Right renal pelvis (tissue), 4 donors: ENCODE measurements at places on chromosomes 3 and 15. TPM values are rescaled to one million over a fixed set of nuclear protein-coding genes. Genes with fewer than 3 reads are reported as not detected.

DNA sequence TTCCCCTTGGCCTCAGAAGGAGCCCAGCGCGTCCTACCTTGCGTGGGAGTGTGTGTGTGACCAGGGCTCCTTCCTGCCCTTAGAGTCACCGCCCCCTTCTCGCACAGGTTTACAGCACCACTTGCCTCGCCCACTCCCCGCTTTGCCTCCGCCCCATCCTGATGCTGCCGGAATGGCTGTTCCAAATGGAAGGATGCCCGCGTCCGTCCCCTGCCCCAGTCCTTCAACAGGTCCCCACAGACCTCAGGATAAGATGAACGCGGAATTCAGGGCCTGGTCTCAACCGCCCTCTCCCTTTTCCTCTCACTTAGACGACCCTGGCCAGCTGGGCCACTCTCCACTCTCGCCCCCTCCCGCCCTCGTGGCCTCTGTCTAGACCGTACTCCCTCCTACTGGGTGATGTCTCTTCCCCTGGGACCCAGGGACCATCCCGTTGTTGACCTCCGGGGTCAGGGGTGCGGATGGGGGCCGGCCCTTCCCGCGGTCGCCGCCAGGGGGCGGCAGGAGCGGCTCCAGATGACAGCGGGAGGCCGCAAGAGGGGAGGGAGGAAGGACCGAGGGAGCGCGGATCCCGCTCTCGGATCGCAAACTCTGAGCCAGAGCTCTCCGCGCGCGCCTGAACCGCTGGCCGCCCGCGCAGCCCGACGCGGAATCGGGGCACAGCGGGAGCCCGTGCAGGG is at the start of gene THSD4:
THSD4 (plus strand) TSS at position 585 of the 680 bp plus-strand sequence.
- peak; percentile 69 for DNase-seq

GRCh38 chr3:172848910-172849309 is 98.4 kb downstream of the ECT2 start:
- DNase-seq: no peak

DNA sequence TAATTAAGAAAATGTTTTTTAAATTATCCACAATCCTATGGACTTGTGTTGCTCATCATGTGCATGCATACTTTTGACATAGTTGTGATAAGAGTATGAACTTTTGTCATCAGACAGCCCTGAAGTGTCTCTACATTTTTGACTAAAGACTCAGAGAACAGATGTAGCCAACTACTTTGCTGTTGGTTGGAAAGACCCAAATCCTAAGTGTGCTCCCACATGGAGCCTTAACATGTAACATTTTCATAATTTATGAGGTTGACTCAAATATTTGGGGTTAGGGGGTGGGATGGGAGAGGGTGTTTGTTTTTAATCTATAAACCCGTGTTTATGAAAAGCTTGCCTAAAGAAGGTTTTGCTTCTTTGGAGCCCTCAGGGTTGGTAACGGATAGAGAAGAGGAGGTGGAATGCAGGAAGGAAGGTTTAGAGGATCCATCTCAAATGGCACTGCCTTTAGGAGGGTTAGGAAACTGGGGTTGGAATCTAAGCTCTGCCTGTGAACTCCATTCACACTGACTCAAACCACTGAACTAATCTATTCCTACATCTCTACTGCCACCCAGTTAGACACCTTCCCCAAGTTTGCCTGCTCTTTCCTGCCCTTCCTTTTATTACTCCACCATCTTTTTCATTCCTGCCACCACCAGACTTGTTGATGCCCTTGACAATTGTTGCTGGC is 3.7 kb downstream of the BOC start:
- DNase-seq: no peak

- no peak for DNase-seq
Measured at GRCh38 chr3:141651409-141651808, 86.7 kb upstream of the RNF7 start.

DNA sequence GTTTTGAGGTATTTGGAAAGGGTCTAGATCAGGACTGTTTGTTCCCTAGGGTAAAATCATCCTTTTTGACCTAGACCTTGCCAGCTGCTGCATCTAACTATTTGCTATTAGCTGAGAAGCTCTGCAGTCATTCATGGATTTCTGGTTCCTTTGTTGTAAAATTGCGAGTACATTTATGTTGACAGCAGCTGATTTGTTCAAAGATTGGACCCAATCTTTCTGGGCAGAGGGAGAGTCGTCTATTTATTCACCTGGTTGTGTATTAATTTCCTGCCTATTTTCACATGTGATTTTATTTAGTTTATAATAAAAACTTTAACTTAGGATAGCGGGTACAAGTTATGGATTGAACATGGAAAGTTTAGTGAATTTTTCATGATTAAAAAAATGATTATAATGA is 236.3 kb downstream of the CNTN4 start:
- DNase-seq: no peak

- DNase-seq: no peak
Measured at GRCh38 chr3:138670407-138670806, 61.8 kb downstream of the FAIM start.

DNA sequence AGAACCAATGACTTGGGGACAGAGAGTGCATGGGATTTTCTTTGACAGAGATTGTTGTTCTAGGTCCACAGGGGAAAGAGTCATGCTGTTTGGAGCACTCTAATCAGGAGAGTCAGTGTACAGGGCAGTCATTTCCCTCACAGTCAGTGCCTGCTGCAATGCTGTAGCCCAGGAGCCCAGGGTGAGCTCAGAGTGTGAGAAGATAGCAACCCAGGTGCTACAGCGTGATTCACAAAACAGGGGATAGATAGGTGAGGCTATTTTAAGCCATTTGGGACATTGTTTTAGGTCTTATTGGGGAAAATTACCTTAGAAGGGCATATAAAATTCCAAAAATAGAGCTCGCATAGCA is 37.3 kb downstream of the LNP1 start:
- DNase-seq: no peak

DNA sequence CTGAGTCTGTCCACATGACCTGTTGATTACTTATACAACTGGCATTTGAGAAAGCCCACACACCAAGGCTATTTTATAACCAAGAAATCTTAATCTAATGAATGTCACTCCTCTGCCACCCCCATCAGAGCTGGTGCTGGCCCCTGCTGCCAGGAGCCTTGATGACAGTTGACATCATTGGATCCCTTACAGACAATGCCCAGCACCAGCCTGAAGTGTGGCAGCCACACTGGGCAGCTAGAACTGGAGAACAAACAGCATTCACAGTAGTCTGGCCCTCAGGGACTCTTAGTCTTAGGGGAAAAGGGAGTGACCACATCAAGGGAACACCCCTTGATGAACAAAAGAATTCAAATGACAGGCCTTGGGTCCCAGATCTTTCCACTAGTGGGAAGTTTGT is 840.6 kb downstream of the EPHA3 start:
- DNase-seq: no peak

DNA sequence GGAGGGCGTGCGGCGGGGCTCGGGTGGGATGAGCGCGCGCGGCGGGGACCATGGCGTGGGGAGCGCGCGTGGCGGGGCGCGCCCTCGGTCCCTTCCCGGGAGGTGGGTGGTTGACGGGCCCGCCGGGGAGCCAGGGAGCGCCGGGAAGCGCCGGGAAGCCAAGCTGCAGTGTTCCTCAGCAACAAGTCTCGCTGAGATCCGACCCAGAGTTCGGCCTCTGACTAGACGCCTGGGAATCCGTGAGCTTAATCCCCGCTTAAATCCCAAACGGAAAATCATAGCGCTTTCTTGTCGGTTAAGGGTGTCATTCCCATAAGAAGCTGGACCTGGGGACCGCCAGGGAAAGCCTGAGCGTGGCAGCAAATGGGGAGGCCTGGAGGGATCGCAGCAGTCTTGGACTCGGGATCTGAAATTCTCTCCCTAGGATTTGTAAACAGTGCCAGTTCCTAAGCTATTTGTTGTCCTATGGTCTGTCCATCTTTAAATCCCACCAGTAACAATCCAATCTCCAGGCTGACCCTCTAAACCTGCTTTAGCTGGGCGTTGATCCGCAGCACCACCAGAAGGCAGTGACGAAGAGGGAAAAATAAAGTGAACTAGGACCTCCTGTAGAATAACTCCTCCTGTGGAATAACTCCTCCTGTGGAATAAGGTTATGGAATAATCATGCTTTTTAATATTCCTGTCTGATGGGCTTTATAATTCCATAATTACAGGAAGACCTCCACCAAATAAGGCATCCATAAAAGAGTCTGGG is 570 bp upstream of the NEDD4 start:
- DNase-seq: peak; percentile 30

DNA sequence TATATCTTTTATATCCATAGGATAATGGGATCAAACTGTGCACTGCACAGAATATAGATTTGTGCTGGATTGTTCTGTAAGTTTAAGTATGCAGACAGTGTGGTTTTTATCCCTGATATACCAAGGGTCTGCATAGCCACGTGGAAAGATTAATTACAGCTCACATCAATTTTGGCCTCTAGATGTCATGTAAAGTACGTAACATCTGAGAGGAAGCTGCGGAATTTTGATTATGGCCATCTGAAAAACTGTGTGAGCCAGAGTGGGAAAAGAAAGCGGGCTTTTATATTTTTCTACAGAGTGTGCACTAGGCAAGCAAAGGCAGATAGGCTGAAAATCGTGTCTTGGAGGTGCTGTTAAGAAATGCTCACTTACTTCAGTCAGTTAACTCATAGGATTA is 562.7 kb downstream of the GBE1 start:
- DNase-seq: no peak

DNA sequence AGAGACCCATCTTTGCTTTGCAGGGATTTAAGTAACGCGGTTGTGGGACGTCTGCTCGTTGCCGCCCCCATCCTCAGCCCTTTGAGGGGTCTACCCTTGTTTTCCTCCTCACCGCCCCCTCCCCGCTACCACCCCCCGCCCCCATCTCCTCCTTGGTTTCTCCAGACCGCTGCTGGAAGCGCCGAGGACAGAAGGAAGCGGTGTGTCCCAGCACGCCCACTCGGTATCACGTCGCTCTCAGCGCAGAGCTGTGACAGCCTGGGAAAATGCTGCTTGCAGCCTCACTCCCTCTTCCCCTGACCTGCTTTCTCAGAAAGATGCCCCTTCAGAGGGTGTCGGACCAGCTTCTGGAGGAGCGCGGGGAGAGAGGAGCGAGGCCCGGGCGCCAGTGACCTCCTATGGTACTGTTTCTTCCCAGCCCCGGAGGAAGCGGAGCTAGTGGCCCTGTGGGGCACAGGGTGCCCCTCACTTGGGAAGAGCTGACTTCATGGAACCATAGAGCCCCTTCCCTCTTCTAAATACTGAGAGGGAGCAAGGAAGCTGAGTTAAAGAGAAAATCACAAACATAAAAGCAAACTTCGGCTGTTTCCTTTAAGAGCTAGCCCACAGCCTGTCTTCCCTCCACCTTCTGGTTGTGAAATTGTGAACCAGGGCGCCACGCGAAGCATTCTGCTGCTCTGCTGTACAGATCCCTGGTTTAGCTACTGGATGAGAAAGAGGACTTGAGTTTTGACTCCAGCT is 698 bp downstream of the IL1RAP start:
- no peak for DNase-seq

GRCh38 chr15:28085489-28086174 is 13.5 kb downstream of the OCA2 start:
- DNase-seq: no peak

GRCh38 chr3:72974956-72975355 is 21.7 kb upstream of the PPP4R2 start:
- no peak for DNase-seq

DNA sequence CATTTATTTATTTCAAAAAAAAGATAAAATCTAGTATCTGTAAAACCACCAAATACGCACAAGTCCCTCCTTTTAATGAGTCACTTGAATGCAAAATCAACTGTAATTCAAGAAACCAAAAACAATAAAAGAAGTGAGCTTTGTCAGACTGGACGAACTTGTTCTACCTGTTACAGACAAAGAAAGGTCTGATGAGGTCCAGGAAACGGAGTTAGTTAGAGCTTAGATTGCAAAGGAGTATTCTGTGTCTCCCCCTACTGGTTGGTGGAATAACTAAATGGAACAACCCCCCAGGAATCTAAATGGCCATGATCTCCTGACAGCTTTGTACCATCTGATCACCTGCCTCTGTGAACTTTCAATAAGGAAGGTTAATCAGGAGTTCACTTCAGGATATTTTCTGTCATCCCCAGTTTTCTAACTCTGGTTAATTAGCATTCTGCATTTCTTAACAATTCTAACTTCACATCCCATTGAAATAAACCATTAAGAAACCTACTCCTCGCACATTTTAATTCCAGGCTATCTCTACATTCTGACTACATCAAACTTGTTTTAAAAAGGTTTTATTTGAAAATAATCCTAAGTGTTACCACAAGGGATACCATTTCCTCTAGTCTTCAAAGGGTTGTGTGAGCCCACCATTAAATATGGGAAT is 333.0 kb upstream of the SATB1 start:
- DNase-seq: peak; percentile 31

- DNase-seq: no peak
Measured at GRCh38 chr3:71288269-71288930, 295.1 kb downstream of the FOXP1 start.

- no peak for DNase-seq
Measured at GRCh38 chr15:101266034-101266433, 11.3 kb downstream of the SELENOS start.

Gene CD80
- polyA plus RNA-seq: 0.44 TPM

Gene B3GNT5
- polyA plus RNA-seq: 28.4 TPM

Gene ECE2
- polyA plus RNA-seq: not detected

Gene GOLGA6L10
- 8.9 TPM for polyA plus RNA-seq

Gene ITIH1
- not detected for polyA plus RNA-seq

Gene DNASE1L3
- polyA plus RNA-seq: 12.0 TPM

Gene GOLGA6D
- polyA plus RNA-seq: 0.23 TPM

Gene IGSF10
- 2.7 TPM for polyA plus RNA-seq

Gene CDHR4
- not detected for polyA plus RNA-seq

Gene PGBD4
- 2.2 TPM for polyA plus RNA-seq

Gene PCBP4
- 53.6 TPM for polyA plus RNA-seq

Gene DUOXA2
- not detected for polyA plus RNA-seq
